ENCODE measurements at places on chromosomes 5 and 9. TPM values are rescaled to one million over a fixed set of nuclear protein-coding genes. Genes with fewer than 3 reads are reported as not detected.

Gene ADCY2
- 51.8 TPM for polyA plus RNA-seq

Gene PCDHGB6
- 3.5 TPM for polyA plus RNA-seq

DNA sequence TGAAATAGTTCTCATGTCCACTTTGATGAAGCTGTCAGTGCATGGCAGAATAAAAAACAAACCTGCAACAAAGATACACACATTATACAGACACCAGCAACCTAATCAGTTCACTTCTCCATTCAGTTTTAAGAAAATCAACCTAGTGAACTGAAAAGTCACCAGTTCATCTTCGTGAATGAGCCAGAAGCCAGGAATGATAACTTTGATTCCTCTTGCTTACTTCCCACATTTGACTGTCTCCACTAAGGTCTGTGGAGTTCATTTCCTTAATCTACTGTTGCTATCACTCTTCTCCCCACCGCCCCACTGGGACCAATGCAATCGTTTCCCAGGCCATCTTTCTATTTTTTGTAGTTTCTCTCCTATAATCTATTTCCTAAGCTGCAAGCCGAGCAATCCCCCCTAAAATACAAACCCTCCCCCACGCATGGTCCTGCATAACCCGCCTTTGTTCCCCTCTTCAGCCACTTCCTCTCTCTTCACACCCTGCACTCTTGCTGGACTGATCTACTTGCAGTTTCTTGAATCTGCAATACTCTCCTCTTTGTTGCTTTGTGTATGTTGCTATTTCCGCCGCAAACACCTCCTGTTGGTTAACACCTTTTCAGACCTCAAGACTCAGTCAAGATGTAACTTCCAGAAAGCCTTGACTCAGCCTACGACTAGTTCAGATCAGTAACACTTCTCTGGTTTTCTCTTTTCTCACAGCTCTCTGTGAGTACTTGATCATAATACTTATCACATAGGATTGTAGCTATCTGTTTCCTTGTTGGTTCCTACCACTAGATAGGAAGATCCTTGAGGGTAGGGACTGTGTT lies 16.6 kb downstream of the STOM start:
- no peak for DNase-seq

- DNase-seq = no peak
Measured at GRCh38 chr5:1016036-1016435, 7.4 kb downstream of the NKD2 start.
